ENCODE measurements at places on chromosomes 16 and 17.

DNA sequence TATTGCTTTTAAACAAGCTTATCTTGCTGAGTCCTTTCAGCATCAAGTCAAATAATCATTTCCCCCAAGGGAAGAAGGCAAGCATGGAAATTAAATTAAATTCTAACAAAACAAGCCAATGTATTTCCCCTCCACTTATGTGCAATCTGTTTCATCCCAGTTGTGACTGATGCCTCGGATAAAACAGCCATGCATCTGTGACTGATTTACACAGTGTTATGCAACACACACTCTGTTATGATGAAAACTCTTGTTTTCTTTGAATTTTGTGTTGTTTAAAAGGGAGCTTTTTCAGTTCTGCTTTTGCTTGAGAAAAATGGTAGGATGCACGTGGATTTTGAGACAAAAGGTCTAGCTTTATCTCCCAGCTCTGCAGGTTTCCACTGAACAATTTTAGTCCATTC lies 32.6 kb downstream of the TMEM100 start:
- no peak for DNase-seq

- no peak for DNase-seq
These were observed 2.1 kb upstream of the NRN1L start for GRCh38 chr16:67882374-67883145.

GRCh38 chr16:30740364-30741251 lies 7.6 kb upstream of the PHKG2 start:
- no peak for DNase-seq

GRCh38 chr17:37640015-37640414 lies 3.2 kb downstream of the DDX52 start:
- no peak for DNase-seq

- no peak for DNase-seq
These were observed 1329.9 kb upstream of the GOT2 start for GRCh38 chr16:60064026-60064425.

GRCh38 chr17:29046473-29046839 lies 3.5 kb downstream of the PIPOX start:
- no peak for DNase-seq

DNA sequence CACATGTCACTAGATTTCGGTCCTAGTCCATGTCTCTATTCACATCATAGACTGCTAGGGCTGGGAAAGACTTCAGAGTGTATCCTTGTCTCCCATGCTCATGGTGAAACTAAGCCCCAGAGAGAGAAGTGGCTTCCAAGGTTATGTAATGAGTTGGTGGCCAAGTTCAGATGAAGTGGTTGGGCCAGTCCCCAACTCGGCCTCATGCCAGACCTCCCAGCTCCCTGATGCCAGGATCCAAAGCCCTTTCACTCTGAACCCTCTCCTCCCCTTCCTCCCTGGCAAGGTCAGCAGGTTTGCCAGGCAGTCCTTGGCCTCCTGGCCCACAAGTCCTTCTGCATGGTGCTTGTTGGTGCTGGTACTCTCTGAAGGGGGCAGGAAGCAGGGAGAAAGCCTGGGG lies 189.7 kb downstream of the AXIN2 start:
- DNase-seq, result no peak

DNA sequence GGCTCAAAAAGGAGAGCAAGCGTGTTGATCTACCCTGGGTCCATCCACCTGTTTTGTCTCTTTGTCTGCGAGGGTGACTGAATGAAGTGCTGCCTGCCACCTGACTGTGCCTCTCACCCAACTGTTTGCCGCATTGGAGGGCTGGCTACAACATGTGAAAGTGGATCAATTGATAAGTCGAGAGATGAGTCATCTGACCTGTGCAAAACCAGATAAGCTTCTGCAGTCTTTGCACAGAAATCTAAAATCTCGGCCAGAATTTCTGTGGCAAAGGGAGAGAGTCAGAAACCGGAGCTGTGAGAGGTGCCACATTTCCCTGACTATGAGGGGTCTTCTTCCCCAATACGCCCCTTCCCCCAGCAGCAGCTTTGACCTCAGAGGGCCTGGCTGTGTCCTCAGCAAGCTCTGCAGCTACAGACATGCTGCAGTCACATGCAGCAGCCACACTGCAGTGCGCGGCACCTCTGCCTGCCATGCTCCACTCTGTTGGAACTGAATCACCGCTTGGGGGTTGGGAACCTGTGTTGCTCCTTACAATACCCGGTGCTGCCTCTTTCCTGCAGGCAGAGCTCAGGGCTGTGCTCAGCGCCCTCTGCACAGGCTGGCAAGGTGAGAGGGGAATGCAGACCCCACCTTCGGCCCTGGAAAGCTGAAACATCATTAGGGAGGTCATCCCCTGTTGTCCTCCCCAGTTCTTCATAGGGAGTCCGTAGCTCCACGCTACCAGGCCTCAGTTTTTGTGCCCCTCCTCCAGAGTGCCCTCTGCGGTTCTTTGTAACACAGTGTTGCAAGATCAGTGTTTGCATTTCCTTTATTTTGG lies 16.2 kb upstream of the HAS3 start:
- DNase-seq, result no peak

DNA sequence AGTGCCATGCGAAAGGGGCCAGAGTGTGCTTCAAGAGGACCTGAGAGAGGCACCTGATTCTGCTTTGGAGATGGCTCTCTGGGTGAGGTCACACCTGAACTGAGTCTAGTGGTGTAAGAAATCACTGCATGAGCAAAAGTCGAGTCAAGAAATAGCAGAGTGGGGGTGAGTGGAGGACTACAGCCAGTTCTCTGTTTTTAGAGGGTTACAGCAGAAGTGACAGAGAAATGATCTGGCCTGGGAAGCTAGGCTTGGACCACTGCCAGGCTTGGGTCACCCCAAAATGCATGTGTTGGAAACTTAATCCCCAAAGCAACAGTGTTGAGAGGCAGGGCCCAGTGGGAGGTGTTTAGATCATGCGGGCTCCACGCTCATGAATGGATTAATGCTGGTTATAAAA lies 312.0 kb downstream of the CBLN1 start:
- no peak for DNase-seq

GRCh38 chr17:78895322-78895721 lies 7.7 kb downstream of the CEP295NL start:
- DNase-seq, result no peak

- no peak for DNase-seq
These were observed 144.6 kb downstream of the SNX29 start for GRCh38 chr16:12120982-12121652.
